ENCODE measurements at places on chromosomes 16 and 17.

GRCh38 chr17:8019166-8019565, 16.8 kb downstream of the GUCY2D start:
- no peak for DNase-seq

- DNase-seq: no peak
These were observed 43.4 kb downstream of the KCNJ12 start for GRCh38 chr17:21419299-21420239.

- DNase-seq: no peak
These were observed 24.2 kb downstream of the MAP3K3 start for GRCh38 chr17:63646488-63646806.

DNA sequence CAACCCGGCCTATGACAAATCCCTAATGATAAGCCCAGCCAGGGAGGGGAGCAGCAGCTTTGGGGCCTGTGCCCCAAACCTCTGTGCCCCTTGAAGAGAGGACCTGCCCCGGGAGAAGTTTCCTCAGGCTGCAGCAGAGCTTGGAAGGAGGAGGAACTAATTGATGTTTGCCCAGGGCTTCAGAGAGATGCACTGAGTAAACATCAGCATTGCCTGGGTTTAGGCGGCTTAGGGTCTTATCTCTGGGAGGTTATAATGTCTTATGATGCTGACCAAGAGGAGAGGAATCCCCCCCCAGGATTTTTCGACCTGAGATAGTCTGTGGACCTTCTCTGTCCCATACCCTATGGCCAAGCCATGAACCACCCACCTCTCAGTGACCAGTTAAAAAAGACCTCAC, 148.7 kb upstream of the SDK2 start:
- no peak for DNase-seq

GRCh38 chr17:4936436-4936835, 3.4 kb downstream of the SLC25A11 start:
- DNase-seq: no peak

GRCh38 chr17:48393283-48393682, 36.7 kb downstream of the SKAP1 start:
- DNase-seq: no peak

DNA sequence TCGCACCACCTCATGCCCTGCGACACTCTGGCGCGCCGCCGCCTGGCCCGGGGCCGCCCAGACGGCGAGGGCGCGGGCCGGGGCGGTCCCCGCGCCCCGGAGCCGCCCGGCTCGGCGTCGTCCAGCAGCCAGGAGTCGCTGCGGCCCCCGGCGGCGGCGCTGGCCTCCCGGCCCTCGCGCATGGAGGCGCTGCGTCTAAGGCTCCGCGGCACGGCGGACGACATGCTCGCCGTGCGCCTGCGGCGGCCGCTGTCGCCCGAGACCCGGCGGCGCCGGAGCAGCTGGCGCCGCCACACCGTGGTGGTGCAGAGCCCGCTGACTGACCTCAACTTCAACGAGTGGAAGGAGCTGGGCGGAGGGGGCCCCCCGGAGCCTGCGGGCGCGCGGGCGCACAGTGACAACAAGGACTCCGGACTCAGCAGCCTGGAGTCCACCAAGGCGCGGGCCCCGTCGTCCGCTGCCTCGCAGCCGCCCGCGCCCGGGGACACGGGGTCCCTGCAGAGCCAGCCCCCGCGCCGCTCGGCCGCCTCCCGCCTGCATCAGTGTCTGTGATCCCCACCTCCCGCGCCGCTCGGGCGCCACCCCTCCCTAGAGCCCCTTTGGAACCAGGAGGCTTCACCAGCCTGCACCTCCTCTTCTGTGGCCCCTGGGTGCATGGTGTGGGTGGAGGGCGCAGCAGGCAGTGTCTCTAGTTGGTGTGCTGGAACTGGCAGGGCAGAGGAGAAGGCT, 82.3 kb downstream of the ARHGAP23 start:
- DNase-seq: no peak

GRCh38 chr16:84635702-84636101, 12.6 kb upstream of the KLHL36 start:
- DNase-seq: peak; percentile 8

DNA sequence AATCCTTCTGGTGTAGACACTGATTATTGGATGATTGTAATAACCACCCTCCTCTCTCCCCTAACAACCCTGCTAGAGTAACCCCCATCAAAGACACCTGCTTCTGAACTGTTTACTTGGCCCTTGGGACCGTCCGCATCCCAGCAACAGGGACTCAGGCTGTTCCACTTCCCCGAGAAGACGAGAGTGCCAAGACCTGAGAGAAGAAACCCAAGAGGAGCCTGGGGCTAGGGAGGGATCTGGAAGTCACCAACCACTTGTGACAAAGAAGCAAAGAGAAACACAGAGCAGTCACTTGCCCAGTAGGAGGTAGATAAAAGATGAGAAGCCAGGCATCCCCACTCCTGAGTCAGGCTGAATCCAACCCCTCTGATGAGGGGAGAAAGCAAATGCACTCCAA, 84.3 kb downstream of the CDH11 start:
- DNase-seq: no peak

DNA sequence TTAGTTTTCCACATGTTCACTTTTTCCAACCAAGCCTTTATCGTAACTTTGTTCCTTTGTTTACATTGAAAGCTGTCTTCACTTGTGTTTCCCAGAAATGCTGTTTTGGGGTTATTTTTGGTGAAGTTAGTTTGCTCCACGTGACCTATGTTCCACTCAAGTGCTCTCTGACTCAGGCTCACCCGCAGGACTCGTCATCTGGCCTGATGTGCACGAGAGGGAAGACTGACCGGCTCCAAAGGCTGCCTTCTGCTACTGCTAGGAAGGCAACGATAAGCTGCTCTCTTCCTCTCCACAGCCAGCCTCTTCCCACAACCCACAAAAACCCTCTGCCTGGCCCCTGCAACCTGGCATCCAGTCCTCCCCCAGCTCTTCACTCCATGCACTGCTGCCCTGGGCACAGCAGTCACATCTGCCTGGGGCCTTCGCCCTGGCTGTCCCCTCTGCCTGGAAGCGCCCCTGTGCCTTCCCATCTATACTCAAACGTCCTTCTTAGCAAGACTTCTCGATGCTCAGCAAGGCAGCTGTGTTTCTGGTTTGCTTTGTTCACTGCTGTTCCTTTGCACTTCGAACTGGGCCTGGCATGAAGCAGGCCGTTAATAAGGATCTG, 28.0 kb downstream of the ZCCHC14 start:
- DNase-seq: peak; percentile 90

DNA sequence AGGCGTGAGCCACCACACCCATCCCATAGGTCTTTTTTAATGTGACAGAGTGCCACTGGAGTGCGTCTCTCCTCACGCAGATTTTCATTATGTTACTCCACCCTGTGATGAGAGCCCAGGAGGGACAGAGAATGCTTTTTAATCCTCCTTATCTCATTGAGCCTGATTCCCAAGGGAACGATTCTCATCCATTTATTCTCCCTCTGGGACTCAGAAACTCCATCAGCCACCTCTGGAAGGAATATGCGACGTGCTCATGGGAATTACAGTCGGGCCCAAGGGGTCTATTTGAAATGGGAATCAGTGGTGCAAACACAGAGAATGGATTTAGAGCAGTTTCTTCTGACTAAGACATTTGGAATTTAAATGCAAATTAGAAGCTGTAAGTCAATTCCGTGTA, 155.9 kb upstream of the HSBP1 start:
- no peak for DNase-seq

DNA sequence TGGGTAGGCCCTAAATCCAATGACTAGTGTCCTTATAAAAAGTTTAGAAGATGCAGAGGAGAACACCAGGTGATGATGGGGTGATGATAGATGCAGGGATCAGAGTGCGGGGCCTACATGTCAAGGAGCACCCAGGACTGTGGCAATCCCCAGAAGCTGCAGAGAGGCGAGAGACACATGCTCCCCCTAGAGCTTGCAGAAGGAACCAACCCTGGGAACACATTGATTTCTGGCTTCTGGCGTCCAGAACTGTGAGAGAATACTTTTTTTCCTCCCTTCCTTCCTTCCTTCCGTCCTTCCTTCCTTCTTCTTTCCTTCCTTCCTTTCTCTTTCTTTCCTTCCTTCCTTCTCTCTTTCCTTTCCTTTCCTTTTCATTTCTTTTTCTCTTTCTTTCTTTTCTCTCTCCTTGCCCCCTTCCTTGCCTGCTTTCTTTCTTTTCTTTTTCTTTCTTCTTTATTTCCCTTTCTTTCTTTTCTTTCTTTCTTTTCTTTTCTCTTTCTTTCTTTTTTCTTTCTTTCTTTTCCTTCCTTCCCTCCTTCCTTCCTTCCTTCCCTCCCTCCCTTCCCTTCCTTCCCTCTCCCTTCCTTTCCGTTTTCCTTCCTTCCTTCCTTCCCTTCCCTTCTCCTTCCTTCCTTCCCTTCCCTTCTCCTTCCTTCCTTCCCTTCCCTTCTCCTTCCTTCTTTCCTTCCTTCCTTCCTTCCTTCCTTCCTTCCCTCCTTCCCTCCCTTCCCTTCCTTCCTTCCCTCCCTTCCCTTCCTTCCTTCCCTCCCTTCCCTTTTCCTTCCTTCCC, 134.3 kb downstream of the HAPSTR1 start:
- DNase-seq: no peak

- no peak for DNase-seq
These were observed 7.7 kb downstream of the HAPSTR1 start for GRCh38 chr16:9099131-9099625.

- DNase-seq: no peak
These were observed 818 bp downstream of the TPPP3 start for GRCh38 chr16:67392301-67393059.

DNA sequence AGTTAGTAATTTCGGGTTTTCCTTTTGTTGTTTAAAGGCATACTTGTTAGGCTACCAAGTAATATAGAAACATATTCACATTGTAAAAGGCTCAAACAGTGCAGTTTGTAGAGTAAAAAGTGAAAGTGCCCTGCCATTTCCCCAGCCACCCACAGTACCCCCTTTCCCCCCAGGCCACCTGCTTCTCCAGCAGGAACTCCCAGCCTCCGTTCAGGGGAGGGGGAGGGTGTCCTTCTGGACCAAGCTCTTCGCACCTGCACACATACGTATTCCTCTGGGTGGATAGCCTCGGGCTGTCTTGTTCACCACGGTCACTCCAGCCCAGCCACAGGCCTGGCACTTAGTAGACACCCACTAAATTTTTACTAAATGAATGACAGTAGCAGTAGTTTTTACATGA, 144.5 kb downstream of the CLEC16A start:
- no peak for DNase-seq

GRCh38 chr17:40072735-40073346, 10.1 kb downstream of the THRA start:
- no peak for DNase-seq

DNA sequence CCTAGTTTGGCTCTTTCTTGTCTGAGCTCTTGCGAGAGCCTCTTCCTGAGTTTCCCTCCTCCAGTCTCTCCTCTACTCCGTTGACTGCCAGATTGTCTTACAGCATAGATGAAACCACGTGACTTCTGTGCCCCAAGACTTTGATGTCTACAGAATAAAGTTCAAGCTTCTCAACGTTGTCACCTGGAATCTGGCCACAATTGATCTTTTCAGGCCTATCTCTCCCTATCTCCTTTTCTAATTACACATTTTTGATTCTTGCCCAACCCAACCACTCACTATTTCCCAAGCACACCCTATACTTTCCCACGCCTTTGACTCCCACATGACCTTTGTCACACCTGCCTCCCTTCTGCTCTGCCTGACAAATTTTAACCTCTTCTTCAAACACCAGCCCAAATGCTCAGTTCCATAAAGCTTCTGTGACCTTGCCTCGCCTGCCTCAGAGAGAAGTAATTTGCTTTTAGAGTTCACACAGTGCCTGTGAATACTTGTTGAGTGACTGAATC, 52.4 kb upstream of the PMFBP1 start:
- DNase-seq: no peak

DNA sequence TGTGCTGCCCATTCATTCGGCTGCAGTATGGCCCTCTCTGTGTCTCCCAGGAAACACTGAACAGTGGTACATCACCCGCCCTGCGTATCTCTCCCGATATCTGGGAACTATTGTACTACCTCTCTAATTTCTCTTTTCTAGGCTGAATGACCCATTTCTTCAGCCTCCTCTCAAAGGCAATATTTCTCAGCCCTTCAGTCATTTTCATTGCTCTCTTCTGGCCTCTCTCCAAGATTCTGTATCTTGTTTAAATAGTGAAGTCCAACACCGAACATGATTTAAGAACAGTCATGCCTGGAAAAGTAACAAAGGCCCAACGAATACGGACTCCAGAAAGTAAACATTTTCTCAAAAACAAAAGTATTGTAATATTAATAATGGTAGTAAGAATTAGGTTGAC, 220.1 kb downstream of the ZFHX3 start:
- no peak for DNase-seq

- DNase-seq: peak; percentile 90
These were observed at the start of gene NXN for GRCh38 chr17:979539-980405. TSS of gene NXN (minus strand) at chr17:979776.

DNA sequence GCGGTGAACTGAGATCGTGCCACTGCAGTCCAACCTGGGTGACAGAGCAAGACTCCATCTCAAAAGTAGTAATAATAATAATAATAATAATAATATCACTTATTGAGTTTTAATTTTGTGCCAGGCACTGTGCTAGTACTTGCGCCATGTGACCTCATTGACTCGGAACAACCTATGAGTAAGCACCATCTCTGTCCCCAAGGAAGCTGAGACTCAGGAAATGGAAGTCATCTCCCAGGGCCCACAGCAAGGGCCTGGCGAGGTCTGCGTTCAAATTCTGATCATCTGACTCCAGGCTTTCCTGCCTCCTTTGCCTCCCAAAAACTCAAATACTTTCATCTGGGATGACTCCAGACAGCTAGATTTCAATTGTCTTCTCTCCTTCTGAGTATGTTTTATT, 162.9 kb downstream of the SEC14L1 start:
- no peak for DNase-seq

DNA sequence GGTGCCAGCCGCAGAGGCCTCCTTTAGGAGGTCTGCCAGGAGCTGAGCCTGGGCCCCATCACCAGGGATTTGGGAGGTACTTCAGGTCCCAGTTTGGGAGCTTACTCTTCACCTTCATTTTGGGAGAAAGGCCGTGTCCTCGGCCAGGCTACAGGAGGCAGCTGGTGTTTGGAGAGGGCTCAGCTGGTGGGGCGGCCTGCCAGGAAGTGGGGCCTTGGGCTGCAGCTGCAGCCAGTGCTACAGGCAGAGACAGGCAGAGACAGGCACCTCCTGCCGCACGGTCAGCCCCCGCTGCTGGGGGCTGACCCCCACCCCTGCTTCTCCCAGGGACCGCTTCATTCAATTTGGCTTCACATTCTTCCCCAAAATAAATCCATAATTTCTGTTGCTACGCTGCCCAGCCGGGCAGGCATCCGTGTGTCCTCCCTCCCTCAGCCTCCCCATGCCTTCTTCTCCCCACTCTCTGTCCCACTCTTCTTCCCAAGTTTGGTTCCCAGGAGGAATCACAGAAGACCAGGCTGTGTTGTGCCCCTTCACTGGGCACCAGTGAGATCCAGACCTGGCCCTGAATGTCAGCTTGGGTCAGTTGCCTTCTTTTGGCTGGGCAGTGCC, 6.1 kb downstream of the TMEM235 start:
- no peak for DNase-seq

DNA sequence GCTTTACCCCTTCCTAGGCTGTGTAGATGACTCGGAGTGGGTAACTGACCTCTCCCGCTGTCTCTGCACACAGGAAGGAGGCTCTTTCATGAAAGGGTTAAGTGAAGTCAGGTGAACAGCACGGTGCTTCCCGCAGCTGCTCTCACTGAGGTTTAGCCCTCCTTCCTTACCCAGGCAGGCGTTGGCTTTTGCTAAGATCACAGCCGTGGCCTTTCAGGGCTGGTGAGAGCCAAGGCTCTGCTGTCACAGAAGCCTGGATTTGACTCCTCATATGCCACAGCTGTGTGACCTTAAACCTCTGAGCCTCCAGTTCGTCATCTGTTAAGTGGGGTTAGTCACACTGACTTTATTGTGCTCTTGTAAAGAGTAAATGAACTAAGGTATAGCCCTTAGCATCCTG, 90.9 kb upstream of the PLCG2 start:
- no peak for DNase-seq

All from aorta (tissue), 5 donors.